CD4-positive, CD25-positive, alpha-beta regulatory T cell (primary cell): ENCODE measurements at places on chromosomes 2 and 18.

GRCh38 chr2:7749895-7750559, 832.8 kb downstream of the RNF144A start:
- no peak for DNase-seq

DNA sequence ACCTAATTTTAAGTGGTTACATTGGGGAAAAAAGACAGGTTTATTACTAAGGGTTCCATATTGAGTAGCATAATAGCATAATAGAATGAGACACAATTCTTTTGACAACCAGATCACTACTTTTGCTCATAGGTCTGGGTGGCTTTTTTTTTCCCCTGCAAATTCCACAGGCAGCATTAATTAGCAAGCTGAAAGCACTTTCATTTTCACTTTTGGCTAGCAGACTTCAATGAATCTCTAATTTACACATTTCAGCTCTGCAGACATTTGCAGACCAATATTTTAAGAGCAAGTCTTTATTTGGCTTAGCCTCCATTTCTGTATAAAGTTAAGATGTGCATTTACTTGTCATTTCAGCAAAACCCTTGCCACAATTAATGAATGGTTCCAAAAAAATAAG, 185.5 kb downstream of the NOL4 start:
- DNase-seq: no peak

DNA sequence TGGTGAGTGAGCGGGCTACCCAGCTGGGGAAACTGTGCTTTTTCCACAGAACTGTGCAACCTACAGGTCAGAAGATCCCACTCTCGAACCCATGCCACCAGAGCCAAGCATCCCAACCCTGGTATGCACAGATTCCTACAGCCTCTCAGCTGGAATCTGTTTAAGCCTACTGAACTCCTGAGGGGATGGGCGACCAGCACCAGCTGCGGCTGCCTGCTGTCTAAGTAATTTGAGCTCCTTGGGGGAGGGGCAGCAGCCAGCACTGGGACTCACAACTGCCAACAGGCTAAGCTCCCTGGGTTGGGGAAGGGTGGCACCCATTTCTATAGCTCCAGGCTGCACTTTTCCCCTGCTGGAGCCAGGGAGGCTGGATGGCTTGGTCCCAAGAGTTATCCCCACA, 11.8 kb downstream of the CYP27C1 start:
- DNase-seq: no peak

DNA sequence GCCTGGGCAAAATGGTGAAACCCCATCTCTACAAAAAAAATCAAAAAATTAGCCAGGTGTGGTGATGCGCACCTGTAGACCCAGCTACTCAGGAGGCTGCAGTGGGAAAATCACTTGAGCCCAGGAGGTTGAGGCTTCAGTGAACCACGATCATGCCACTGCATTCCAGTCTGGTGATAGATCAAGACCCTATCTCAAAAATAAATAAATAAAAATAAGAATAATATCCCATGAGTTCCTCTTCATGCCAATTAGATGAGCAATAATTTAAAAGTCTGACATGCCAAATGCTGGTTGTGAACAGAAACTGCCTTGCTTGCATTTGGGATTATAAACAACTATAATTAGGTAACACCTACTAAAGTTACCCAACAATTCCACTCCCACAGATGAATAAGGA, 22.1 kb upstream of the ANKRD44 start:
- no peak for DNase-seq

GRCh38 chr2:105072039-105072438, 34.2 kb downstream of the MRPS9 start:
- DNase-seq: peak; percentile 45

GRCh38 chr18:44826418-44827259, 146.0 kb downstream of the SETBP1 start:
- DNase-seq: no peak

DNA sequence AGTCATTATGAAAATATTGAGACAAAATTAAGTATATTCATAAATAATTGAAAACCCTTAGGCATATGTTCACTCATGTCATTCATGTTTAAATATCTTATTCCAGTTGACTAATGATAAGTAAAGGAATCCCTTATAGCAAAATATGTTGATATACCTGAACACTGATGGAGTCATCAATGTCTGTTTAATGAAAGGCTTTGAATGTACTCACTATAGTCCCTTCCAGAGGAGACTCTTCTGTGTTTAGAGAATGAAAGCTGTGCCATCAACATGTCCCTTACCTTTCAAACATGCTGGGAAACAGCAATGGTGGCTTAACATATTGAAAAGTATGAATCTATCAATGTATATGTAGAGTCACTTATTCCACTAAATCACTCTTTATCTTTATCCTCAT, 242.9 kb downstream of the KCNJ3 start:
- DNase-seq: no peak

DNA sequence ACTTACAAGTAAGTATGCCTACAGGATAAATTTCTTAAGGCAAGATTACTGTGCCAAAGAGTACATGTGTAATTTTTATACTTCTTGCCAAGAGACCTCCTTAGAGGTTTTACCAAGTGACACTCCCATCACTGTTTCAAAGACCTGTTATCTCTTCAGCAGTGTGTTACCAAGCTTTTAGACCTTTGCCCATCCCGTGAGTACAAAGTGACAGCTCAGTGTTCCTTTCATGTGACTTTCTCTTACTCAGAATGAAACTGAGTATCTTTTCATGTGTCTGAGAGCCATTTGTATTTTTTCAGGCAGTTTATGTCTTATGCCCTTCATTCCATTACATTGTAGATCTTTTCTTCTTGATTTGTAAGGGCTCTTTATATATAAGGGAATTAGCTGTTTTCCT, 287.5 kb upstream of the SALL3 start:
- peak; percentile 23 for DNase-seq

- no peak for DNase-seq
Measured at GRCh38 chr2:205965707-205966106, 120.3 kb downstream of the INO80D start.

- no peak for DNase-seq
Measured at GRCh38 chr2:175064797-175065196, 59.6 kb upstream of the CHN1 start.

DNA sequence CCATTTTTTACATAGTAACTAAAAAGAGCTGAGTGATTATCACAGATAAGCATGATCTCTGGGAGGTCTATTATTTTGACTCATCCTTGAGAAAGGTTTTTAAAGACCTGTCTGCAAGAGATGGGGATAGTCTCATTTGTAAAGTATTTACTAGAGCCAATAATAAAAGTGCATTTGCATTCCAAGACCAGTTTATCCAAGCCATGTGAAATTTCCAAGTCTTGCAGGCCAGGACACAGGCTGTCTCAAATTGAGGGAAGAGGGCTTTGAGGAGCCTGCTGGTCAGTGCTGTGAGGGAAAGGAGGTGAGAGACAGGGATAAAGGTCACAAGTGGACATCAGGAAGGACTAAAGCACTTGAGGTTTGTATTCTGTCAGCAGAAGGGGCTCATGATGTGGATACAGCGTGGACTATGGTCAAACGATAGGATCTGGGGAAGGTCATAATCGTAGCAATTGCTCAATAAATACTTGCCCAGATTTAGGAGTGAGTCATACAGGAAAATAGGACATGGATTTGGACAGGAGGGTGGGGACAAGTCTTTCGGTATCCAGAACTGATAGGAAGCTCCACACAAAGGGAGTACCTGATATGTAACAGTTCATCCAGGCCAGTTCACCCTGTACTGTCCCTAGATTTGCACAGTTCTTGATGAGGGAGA, 6.6 kb upstream of the CDH2 start:
- no peak for DNase-seq

- DNase-seq: peak; percentile 65
Measured at GRCh38 chr2:176454893-176455815, 185.9 kb downstream of the MTX2 start.

DNA sequence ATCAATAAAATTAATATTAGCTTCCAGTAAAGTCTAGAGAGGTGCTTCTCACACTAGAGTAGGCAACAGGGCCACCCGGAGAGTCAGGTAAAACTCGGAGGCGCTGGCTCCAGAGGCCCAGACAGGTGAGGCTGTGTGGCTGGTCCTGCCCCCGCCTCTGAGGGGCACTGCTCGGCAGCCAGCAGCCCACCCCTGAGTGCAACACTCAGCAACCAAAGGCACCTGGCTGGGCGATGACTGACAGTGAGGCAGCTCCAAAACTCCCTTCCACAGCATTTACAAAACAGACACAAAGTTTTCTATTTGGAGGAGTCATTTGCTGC, 138.8 kb upstream of the ID2 start:
- no peak for DNase-seq

- DNase-seq: no peak
Measured at GRCh38 chr2:235087832-235088495, 136.1 kb downstream of the SH3BP4 start.

- no peak for DNase-seq
Measured at GRCh38 chr18:70421471-70422390, 132.9 kb downstream of the SOCS6 start.

GRCh38 chr18:38520786-38521185, 955.2 kb upstream of the CELF4 start:
- DNase-seq: no peak

- no peak for DNase-seq
Measured at GRCh38 chr2:6630209-6630608, 235.5 kb downstream of the CMPK2 start.

GRCh38 chr2:61134141-61134540, 27.8 kb upstream of the C2orf74 start:
- DNase-seq: no peak

GRCh38 chr2:205218056-205218455, 464.2 kb upstream of the NRP2 start:
- no peak for DNase-seq

DNA sequence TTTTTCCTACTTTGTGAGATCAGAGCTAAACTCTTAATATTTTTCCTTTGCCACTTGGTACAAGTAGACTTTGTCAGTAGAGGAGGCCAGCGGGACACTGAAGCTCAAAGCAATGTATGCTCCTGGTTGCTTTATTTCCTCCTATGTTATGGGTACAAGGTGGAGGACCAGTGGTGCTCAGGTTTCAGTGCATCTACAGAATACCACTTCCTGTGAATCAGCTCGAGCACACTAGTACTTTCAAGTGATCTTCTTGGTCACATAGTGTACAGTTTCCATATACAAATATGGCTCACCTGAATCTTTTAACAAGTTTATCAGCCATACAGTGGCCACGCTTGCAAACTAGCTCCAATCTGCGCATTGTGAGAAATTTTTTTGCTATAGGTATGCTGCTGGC, 1674.8 kb upstream of the TMEFF2 start:
- DNase-seq: no peak

DNA sequence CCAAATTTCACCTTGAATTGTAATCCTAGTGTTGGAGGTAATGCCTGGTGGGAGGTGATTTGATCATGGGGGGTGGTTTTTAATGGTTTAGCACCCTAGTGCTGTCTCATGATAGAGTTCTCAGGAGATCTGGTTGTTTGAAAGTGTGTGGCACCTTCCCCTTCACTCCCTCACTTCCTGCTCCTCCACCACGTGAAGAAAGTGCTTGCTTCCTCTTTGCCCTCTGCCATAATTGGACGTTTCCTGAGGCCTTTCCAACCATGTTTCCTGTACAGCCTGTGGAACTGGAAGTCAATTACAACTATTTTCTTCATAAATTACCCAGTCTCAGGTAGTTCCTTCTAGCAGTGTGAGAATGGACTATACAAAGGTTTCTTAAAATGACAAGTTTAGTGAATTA, 251.8 kb upstream of the NETO1 start:
- DNase-seq: no peak

GRCh38 chr2:230217424-230217823, 2.4 kb downstream of the SP110 start:
- no peak for DNase-seq

DNA sequence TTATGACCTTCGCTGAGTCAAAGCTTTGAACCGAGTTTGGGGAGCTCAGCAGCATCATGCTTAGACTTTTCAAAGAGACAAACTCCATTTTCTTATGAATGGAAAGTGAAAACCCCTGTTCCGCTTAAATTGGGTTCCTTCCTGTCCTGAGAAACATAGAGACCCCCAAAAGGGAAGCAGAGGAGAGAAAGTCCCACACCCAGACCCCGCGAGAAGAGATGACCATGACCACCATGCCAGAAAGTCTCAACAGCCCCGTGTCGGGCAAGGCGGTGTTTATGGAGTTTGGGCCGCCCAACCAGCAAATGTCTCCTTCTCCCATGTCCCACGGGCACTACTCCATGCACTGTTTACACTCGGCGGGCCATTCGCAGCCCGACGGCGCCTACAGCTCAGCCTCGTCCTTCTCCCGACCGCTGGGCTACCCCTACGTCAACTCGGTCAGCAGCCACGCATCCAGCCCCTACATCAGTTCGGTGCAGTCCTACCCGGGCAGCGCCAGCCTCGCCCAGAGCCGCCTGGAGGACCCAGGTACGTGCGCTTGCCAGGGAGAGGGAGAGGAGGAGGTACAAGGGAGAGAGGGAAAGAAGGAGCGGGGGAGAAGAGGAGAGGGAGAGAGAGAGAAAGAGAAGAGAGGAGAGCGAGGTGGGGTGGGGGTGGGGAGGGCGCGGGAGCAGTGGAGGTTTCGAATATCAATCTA, at the start of gene DLX1:
Gene DLX1 (plus strand): TSS at position 48 of the 700 bp plus-strand sequence. CDS start 171 bp downstream, at position 219.
- DNase-seq: no peak

GRCh38 chr2:14565666-14566065, 66.9 kb upstream of the LRATD1 start:
- DNase-seq: no peak

- DNase-seq: peak; percentile 91
Measured at GRCh38 chr2:105746177-105747080, 1.7 kb downstream of the NCK2 start.

- no peak for DNase-seq
Measured at GRCh38 chr18:74283646-74284045, 8.1 kb downstream of the CYB5A start.

GRCh38 chr2:74383254-74383653, 3.1 kb upstream of the DCTN1 start:
- no peak for DNase-seq

DNA sequence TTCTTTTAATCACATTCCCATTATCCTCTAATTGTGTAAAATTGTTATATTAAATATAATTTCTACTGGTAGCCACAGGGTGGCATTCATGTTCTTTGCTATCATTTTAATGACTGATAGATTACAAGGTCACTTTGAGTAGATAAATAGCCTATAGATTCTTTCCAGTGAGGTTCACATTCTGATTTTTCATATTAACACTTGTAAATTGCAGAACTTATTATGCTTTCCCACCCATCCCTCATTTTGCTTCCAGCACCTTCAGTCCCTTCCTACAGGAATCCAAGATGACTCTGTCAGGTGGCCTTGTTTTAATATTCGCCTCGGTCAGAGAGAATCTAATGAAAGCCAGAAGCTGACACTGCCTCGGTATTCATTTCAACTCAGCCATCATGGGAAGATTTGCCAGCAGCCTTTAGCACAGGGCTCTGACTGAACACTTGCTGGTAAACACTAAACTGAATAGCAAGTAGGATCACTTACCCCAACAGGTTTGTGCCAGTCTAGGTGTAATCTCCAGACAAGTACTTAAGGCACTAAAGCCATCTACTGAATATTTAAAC, 101.2 kb upstream of the FSHR start:
- DNase-seq: no peak

DNA sequence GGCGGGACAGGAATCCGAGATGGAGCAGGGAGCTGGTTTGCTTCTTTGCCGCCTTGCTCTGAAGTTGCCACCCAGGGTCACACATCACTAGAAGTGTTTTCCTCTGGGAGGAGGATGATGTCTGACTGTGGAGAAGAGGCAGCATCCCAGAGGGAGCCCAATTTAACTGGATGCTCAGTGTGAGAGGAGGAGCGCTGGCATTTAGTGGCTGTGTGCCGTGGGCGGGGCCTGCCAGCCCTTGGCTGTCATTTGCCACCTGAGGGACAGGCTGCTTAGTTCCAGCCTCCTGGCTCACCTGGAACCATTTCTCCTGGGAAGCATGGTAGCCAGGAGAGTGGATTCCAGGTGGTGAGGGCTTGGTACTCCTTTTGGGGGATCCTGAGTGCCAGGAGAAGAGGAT, 9.6 kb downstream of the B3GNT2 start:
- DNase-seq: no peak

GRCh38 chr2:42369532-42370229, 8.7 kb upstream of the COX7A2L start:
- no peak for DNase-seq
